Osteocyte (in vitro differentiated cells): ENCODE measurements at places on chromosomes 13 and 19.

GRCh38 chr19:46841458-46842083, 9.1 kb downstream of the AP2S1 start:
- no peak for DNase-seq

DNA sequence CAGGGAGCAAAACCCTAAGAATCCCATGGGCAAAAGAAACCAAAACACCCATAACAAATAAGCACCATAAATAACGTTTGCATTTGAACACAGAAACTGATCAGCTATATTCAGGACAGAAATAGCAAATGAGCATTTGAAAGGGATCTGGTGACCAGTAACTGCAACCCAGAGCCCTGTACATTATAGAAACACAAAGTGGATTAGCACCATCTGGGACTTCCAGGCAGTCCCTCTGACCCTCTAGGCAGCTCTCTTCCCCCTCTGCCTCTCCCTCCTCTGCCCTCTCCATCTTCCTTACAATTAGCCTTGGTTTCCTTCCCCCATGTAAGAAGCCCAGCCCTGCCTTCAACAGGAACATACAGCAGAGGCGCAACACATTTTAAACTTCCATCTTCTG, 215.0 kb downstream of the DCLK1 start:
- DNase-seq = no peak

GRCh38 chr13:38697628-38698333, 10.9 kb downstream of the FREM2 start:
- no peak for DNase-seq

GRCh38 chr13:40388617-40389016, 277.8 kb downstream of the FOXO1 start:
- no peak for DNase-seq

DNA sequence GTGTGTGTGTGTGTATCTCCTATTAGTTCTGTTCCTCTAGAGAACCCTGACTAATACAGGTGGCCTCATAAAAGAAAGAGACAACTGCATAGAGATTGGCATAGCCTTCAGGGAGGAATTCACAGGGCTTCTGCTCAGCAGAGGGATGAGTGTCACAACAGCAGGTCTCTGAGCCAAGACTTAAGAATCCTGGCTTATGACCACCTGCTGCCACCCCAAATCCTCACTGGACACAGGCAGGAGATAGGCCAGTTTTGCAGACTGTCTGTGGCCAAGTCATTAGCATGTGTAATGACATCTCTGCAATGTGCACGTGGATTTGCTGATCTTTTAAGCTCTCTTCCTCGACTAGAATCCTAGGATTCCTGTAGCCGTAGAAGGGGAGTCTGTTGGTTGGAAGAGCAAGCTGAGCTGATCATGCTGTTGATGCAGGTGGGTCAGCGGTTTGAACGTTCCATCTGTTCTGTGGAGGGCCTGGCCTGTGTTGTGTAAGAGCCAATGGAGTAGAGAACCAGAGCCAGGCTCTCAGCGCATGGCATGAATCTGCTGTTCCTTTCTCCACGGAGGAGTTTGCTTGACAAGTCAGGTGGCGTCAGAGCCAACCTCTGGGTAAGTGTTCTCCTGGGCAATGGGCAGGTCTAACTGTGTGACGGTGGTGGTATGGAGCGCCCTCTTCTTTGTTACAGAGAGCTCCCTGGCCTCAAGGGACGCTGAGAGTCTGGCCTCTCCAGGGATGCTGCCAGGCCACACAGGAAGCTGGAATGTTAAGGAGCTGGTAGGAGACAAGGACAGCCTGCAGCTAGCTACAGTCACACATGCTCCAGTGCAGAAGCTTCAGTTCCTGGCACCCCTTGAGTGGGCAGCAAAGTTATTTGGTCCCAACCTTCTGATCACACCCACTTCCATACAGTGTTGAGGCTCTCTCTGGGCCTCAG, 503.1 kb downstream of the FOXO1 start:
- DNase-seq = no peak

DNA sequence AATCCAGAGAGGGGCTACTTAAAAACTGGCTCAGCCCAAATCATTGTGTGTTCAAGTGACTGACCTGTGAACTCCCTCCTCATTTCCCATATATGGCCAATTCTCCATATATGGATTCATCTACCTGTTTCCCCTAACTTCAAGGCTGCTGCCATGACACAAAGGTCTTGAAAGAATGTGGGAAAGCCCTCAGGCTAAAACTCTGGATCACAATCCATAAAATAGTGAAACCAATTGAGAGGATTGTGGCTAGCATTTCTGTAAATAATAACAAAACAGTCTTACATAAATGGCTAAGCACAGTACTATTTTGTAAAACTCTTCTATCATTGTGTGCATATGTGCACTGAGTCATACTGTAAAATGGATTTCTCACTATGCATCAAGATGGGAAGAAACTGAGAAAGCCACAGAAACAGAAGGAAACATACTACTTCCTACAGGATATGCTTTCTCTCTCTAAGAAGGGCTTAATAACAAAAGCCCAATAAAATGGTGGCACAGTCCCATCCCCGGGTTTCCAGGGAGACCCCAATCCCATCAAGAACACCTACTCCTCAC, 80.5 kb downstream of the FOXO1 start:
- DNase-seq = no peak

DNA sequence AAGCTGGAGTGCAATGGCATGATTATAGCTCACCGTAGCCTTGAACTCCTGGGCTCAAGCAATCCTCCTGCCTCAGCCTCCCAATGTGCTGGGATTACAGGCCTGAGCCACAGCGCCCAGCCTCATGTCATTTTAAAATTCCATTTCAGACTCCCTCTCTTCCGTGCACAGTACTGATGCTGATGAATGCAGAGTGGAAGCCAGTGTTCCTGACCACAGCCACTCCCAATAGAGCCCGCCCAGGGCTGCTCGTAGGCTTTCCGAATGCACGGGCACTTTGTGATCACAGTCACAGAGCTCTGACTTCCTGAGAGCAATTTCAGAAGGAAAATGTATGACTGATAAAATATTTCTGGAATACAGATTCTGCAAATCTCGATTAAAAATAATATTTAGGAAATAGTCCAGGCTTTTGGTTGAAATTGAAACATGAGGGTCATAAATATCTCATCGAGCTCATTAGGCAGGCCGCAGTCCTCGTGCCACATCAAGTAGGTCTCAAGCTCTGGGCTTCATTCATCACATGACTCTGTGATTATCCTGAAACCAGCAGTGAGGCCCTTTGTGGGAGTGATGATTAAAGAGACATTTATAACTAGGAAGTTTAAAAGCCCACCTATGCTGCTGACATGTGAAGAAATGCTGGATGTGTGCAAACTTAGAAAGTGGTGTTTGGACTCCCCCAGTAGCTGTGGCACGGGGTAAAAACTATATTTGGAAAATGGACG, 38.9 kb upstream of the AMER2 start:
- no peak for DNase-seq

- DNase-seq = no peak
Observed at GRCh38 chr19:7238051-7238450, 56.2 kb downstream of the INSR start.

GRCh38 chr13:68895696-68896095, 1211.9 kb upstream of the ATXN8OS start:
- DNase-seq = no peak

DNA sequence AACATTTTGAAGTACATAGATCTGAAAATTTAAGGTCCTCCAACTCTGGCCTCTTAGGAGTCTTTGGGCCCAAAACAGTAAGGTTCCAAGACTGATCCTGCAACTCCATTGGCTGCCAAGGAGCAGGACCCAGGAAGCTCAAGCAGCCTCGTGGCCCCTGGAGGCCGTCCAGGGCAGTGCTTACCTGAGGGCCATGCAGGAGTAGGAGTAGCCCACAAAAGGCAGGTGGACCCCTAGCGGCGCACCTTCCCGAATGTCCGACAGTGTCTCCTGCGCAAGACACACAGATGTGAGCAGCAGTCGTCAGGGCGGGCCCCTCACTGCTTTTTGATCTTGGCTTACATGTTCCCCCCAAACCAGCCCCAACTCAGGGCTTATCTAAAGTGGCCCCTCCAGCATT, 5.7 kb upstream of the SIX5 start:
- DNase-seq = no peak

DNA sequence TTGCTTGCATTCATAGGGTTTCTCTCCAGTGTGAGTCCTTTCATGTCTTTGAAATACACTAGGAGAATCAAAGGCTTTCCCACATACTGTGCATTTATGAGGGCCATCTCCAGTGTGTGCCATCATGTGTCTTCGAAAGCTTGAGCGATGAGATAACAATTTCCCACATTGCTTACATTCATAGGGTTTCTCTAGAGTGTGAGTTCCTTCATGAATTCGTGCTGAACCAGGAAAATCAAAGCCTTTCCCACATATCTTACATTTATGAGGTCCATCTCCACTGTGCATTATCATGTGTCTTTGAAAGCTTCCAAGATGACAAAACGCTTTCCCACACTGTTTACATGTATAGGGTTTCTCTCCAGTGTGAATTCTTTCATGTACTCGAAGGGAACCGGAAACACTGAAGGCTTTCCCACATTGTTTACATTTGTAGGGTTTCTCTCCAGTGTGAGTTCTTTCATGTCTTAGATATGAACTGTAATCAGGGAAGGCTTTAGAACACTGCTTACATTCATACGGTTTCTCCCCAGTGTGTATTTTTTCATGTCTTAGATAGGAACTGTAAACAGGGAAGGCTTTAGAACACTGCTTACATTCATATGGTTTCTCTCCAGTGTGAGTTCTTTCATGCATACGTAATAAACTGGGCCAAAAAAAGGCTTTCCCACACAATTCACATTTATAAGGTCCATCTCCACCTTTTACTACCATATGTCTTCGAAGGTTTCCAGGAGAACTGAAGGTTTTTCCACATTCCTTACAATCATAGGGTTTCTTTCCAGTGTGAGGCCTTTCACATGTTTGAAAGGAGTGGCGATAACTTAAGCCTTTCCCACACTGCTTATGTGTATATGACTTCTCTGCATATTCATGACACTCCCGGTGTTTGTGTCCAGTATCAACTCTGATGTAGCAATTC, 21.4 kb downstream of the ZNF44 start:
- DNase-seq = peak; percentile 6

- no peak for DNase-seq
Observed at GRCh38 chr13:44750630-44751029, 174.5 kb upstream of the TSC22D1 start.

GRCh38 chr13:42266473-42266872, 5.5 kb upstream of the AKAP11 start:
- no peak for DNase-seq

DNA sequence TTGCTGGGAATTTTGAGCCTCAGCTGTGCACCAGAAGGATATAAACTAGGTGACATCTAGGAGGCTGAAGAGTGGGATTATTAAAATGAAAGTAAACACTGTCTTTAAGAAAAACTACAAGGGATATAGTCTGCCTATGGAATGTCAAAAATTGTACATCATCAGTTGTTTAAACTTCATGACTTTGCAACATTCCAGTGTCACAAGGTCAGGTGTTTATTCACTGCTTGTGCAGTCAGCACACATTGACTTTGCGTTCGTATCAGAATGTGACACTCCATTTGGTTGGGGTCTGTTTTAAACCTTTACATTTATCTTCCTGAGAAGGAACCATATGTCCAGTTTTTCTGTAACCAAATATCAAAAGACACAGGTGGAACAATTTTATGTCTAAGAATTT, 85.6 kb downstream of the KL start:
- DNase-seq = no peak

GRCh38 chr19:11478167-11479089, 2.4 kb downstream of the ELAVL3 start:
- no peak for DNase-seq

DNA sequence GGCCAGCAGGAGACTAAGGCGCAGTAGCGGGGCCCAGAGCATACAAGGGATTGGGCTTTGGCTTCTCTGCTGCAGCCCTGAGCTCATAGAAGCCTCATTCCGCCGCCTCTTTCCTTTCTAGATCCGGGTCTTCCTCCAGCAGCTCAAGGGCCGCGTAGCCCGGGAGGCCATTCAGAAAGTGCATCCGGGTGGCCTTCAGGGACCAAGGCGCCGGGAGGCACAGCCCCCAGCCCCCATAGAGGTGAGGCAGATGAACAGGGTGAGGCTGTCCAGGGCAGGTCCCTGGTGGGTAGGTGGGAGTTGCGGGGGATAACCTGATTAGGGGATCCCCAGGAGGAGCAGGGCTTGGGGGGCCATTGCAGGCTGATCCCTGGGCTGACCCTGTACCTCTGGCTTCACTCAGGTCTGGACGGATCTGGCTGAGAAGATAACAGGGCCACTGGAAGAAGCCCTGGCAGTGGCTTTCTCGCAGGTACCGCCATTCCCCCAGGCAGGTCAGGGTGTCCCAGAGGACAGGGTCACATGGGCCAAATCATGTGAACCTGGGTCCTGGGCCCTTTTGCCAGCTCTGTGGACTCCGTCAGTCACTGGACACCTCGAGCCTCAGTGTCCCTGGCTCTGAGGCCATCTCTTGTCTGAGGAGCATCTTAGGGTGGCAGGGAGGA, 1.3 kb downstream of the SNAPC2 start:
- DNase-seq = no peak

DNA sequence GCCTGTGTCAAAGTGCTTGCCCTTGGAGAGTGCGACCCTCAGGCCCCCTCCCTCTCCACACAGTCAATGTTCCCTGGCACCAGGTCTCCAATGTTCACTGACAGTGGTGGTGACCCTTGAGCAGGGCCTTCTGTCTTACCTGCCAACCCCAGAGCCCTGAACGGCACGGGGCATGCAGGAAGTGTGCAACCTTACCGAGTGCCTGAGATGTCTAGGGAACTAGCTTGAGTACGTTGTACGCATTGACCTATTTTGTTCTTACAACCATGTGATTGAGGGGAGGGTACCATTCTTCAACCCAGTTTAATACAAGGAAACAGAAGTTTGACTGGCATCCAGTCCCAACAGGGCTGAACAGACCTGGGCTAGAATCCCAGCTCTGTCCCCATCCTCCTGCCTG, 13.2 kb downstream of the MAG start:
- no peak for DNase-seq

- DNase-seq = peak; percentile 46
Observed at GRCh38 chr19:42532891-42533290, 4.6 kb upstream of the CEACAM1 start.

DNA sequence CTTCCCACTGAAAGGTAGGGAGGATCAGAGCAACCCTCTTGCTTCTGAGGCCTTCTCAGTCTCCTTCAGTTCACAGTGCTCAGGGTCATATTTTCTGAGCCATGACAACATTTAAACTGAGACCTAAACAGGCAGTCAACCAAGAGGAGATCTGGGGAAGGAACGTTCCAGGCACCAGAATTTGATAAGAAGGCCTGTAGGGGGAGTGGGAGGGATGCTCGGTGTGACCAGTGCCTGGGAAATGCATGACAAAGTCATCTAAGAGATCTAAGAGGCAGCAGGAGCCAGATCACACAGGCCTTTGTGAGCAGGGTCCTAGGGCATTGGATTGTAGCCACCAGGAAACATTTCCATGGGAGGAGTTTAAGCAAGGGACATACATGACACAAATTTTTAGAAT, 71.6 kb downstream of the SHISA2 start:
- DNase-seq = no peak
